ENCODE measurements at places on chromosomes 2 and 18.

DNA sequence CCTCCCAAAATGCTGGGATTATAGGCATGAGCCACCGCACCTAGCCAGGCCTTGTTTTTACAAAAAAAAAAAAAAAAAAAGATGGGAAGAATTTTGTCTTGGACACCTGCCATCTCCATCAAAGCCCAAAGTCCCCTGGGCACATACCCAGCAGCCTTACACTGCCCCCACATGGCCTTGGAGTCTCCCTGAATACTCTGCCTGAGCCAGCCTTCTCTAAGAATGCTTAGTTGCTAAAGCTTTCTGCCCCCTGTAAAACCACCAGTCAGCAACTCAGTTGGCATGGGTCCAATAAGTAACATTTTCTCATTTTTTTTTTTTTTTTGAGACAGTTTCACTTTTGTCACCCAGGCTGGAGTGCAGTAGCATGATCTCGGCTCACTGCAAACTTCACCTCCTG lies 40.6 kb downstream of the SPC25 start:
- no peak for DNase-seq

DNA sequence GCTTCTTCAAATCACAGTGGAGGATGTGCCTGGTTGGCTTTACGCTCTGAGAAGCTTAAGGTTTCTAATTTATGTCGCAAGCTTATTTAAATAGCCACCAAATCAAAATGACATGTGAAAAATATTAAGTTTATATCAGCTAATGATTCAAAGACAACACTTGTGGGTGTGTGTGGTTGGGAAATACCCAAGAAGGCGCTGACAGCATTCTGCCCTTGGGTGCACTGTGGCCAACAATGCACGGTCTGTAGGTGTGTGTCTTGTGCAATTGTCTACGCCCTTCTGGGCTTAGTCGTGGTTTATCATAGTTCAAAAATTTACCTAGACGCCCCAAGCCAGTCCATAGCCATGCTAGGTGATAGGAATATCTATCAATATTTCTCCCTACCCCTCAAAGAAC lies 60.9 kb downstream of the KCTD1 start:
- no peak for DNase-seq

DNA sequence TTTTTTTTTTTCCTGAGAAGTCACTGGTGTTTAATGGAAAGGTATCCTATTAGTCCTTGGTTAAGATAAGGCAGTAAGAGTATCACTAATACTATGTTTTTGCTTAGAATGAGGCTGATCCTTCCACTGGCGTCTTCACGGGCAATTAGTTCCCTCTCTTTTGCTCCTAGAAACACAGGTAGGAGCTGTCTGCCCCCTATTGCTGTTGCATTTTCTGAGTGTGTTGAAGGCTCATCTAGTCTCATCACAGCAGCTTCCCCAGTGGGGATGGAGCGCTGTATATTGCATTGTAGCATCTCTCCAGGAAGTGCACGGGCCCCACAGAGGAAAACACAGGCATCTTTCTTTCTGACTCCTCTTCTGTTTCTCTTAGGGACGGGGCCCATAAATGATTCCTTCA lies 145.0 kb downstream of the NAPG start:
- no peak for DNase-seq

- no peak for DNase-seq
Measured at GRCh38 chr2:38483776-38484501, 106.9 kb upstream of the ATL2 start.

DNA sequence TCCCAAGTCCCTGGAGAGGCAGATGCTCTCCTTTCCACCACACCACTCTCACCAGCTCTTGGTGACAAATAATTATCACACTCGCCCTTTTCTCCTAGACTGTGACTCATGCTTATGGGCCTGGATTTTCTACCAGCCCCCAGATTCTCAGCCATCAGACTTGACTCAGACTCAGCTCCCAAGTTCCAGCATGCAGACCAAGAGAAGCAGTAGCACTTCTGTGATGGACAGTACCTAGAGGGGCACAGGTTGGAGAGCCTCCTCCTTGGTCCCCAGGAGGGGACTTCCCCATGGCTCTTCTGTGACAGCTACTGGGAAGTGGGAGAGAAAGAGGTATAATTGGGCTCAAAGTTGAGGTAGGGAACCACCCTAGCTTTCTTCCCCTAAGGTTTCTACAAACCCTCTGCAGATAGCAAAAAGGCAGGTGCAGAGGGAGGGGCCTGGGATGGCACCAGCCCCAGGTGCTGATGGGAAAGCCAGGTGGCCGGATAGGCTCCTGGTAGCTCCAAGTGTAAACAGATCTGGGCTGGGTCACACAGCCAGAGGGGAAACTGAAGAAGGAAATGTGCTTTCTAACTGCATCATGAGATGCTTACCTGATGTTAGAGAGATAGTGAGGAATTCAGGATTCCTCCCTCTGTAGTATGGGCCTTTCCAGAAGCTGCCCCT lies 4.1 kb downstream of the TCF23 start:
- no peak for DNase-seq

DNA sequence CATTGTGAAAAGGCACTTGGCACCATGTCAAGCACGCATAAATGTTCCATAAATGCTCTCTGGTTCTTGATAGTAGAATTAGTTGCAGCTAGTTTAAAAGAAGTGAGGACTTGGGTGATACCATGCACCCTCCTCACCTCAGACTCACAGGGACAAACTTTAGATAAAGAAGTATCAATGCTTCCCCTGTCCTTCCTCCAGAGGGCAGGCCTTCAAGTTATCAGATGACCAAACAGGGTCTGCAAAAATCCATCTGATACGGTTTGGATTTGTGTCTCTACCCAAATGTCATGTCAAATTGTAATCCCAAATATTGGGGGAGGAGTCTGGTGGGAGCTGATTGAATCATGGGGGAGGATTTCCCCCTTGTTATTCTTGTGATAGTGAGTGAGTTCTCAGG lies 54.1 kb downstream of the C1QL2 start:
- no peak for DNase-seq

DNA sequence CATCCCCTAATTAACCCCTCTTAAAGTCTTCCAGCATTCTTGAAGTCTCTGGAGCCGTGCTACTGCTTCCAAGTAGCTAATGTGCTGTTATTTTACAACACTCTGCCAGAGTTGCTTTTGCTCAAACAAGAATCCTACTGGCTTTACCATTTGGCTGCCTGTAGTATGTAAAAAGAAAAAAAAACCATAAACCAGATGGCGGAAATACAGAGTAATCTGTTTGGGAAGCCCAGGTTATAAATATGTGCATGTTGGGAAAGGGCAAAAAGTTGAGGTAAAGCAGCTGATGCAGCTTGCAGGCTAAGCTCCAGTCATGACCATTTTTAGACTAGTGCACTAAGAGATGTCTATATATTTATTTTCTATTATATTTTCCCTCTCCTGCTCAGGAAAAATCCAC lies 313.2 kb upstream of the ETAA1 start:
- DNase-seq: no peak

- peak; percentile 60 for DNase-seq
Measured at GRCh38 chr2:219352448-219353023, 20.0 kb upstream of the RESP18 start.

DNA sequence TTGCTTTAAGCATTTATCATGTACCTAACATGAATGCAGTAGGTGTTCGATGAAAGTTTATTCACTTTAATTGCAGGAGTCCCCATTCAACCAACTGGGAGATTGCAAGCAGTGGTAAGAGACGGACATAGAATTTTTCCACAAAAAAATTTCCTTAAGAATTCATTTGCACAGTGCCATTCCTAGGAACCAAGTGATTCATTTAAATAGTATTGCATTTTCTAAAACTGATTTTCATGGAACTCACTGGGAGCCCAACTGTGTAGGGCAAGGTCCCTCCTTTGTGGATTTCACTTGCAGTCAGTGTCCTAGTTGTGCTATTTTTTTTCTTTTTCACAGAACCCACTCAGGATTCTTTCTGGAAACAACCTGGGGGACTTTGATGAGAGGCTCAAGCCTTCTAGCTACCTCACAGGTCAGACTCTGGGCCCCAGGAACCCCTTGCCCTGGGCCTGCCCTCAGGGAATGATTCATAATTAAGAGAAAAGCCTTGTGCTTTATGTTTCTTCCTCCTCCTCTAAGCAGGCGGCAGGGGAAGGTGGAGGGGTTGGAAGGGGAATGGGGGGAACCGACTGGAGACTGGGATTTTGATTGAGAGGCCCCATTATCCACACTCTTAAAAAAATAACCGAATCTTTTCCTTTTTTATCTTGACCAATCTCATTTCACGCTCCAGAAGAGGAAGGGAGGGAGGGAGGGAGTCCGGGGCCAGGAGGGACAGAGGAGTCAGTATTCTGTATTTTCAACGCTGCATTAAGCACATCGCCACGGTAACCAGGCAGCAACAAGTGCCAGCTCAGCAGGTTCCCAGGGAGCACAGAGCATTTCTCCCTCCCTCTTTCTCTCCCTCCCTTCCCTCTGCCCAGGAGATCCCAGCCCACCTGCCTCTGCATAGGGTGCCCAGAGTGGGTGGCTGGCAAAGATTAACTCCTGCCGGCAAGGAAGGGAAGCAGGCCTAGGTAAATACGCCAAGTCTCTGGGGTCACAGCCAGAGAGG lies 51.8 kb downstream of the PSD4 start:
- no peak for DNase-seq

GRCh38 chr2:197309691-197310231 lies 819 bp downstream of the ANKRD44 start:
- DNase-seq: no peak

DNA sequence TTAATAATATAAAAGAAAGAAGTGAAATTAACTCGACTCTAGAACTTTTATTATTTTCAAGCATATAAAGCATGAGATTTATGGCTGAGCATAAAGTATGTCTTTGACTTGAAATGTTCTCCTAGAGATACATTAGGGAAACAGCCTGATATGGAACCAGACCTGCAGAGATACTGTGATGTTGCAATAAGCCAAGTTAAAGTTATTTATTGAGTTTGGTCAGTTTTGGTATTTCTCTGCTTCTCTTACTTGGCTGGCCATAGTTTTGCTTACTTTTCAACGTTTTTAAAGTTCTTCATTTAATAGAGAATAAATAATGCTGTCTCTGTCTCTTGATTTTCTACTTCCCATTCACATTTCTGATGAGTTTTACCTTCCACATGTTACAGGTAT lies 76.0 kb downstream of the GFPT1 start:
- no peak for DNase-seq

- no peak for DNase-seq
Measured at GRCh38 chr2:197107291-197108269, 181.1 kb upstream of the PGAP1 start.
